ENCODE measurements at places on chromosomes 2 and 18. TPM values are rescaled to one million over a fixed set of nuclear protein-coding genes. Genes with fewer than 3 reads are reported as not detected.

Gene KCNG3
- total RNA-seq, result 10.3 TPM

Gene NR4A2
- total RNA-seq, result 10.5 TPM

Gene ANKRD62
- total RNA-seq, result 6.3 TPM

Gene FOXI3
- not detected for total RNA-seq

Gene MYL12B
- total RNA-seq, result 207 TPM

Gene KIF5C
- 1.0 TPM for total RNA-seq

Gene CAPN14
- total RNA-seq, result 0.15 TPM

Gene MRPL19
- 28.3 TPM for total RNA-seq

Gene TSPYL6
- not detected for total RNA-seq

Gene GPBAR1
- 3.6 TPM for total RNA-seq

Gene HTRA2
- total RNA-seq, result 18.3 TPM

Gene GCC2
- total RNA-seq, result 41.2 TPM

Gene SRD5A2
- total RNA-seq, result 3.7 TPM

Gene PAIP2B
- 7.1 TPM for total RNA-seq

Gene MRPS5
- total RNA-seq, result 77.5 TPM

Gene ANKRD30BL
- total RNA-seq, result not detected

Gene MAL
- 13.0 TPM for total RNA-seq

Gene SLC16A14
- 0.55 TPM for total RNA-seq

Gene VAMP8
- total RNA-seq, result 159 TPM

Gene MAP2
- total RNA-seq, result 82.1 TPM

Gene IFT172
- 24.9 TPM for total RNA-seq

Gene MC4R
- total RNA-seq, result not detected

Gene DYNAP
- total RNA-seq, result not detected

Gene CHRND
- total RNA-seq, result not detected

Gene VIL1
- total RNA-seq, result 0.29 TPM

Gene CDH2
- total RNA-seq, result 2.3 TPM

Gene LYG1
- total RNA-seq, result 2.1 TPM

Gene HOXD10
- total RNA-seq, result not detected

Gene CPLX4
- not detected for total RNA-seq

Gene SP9
- not detected for total RNA-seq

Gene MOGAT1
- total RNA-seq, result 1.6 TPM

Gene ANKRD39
- total RNA-seq, result 12.8 TPM

Gene XIRP2
- 0.89 TPM for total RNA-seq

Gene DLX2
- total RNA-seq, result not detected

Gene ARHGAP28
- total RNA-seq, result 4.1 TPM

Gene UGT1A4
- not detected for total RNA-seq

Gene TMX3
- 33.4 TPM for total RNA-seq

Gene TUBB8B
- not detected for total RNA-seq

Gene ACYP2
- total RNA-seq, result 15.7 TPM

Gene HDLBP
- total RNA-seq, result 370 TPM

Gene MC5R
- not detected for total RNA-seq

Gene ADCY3
- 23.5 TPM for total RNA-seq

Gene UGT1A3
- total RNA-seq, result not detected

All from upper lobe of left lung (tissue), 6 donors.